ENCODE measurements at places on chromosomes 6 and 20.

GRCh38 chr6:136535017-136535765, 15.0 kb downstream of the MAP7 start:
- DNase-seq = no peak

DNA sequence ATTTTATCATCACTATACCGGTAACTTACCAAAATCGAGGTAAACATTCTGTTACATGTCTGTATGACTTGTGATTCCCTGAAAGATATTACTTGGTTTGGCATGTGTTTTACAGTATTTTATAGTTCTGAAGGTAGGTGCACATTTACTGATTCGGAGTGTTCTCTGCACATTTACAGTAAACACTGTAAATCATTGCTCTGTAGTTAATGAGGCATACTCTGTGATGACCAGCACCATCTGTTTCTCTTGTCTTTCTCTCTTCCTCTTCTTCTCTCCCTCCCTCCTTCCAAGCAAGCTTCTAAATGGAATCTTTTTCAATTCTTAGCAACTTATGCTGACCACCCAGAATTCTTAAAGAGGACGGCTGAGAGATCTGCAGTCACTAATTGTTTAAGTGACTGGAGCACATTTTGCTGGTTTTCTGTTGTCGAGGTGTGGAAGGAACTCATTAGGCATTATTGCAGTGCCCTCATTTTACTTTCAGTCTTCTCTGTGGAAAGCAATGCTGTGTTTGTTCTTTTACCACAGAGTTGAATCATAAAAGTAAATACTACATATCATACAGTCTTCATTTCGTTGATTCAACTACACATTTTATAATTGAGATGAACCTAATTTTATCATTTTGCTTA, 126.5 kb downstream of the UTRN start:
- DNase-seq = no peak

- no peak for DNase-seq
Measured at GRCh38 chr6:20921578-20921977, 387.3 kb downstream of the CDKAL1 start.

DNA sequence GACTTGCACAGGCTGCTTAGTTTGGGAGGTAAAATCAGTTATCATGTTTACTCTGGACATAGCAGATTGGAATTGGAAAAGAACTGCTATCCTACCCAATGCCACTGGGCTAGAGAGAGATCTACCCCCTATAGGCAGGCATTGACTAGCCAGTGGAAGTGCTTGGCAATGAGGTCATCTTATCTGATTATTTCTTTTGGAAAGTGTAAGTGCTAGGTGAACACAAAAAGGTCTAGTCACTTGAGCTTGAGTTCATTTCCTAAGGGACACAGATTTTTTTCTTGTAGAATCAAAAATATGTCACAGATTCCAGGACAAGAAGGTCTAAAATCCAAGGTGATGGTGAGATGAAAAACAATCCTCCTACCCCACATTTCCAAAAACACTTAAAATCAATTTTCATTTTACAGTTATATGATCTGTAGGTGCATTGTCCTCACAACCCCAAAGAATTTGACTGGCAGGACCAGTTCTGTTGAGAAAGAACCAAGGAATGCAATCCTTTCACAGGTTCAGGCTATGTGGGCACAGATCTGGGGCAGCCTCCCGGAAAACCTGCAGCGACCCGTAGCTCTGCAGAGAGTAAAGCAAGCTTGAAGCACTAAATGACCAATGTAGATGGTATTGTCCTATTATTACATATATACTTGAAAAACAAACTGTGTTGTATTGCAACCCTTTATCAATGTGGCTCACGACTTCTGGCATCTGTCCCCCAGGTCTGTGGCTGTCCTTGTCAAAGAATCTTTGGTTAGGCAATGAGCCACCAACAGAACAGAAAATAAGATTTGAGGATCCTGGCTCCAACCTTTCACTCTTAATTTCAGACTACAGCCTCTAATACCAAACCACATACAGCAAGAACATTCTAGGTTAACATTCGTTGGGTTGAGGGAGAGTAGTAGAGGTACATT, 67.3 kb upstream of the ADTRP start:
- no peak for DNase-seq

DNA sequence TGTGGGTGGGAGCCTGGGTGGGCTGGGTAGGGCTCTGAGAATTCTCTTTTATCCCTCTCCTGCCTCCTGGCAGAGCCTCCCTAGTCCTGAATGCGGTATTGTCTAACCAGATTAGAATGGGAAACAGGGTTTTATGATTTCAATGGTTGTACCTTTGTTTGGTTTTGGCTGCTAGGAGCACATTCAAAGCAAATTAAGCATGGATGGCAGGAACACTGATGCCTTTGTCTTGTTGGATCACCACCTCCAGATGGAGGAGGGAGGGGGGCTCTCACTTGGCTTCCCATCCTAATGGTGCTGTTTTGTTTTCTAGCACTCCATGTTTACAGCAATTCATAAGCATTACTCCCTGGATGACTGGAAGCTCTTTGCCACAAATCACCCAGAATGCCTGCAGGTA, 11.6 kb downstream of the GMPR start:
- no peak for DNase-seq

- DNase-seq = no peak
Measured at GRCh38 chr6:143955971-143956370, 52.1 kb downstream of the PLAGL1 start.

GRCh38 chr6:156809034-156809433, 31.9 kb downstream of the ARID1B start:
- DNase-seq = no peak

- DNase-seq = no peak
Measured at GRCh38 chr6:113647143-113647889, 209.8 kb upstream of the MARCKS start.

GRCh38 chr20:9966966-9967365, 67.8 kb upstream of the ANKEF1 start:
- no peak for DNase-seq

DNA sequence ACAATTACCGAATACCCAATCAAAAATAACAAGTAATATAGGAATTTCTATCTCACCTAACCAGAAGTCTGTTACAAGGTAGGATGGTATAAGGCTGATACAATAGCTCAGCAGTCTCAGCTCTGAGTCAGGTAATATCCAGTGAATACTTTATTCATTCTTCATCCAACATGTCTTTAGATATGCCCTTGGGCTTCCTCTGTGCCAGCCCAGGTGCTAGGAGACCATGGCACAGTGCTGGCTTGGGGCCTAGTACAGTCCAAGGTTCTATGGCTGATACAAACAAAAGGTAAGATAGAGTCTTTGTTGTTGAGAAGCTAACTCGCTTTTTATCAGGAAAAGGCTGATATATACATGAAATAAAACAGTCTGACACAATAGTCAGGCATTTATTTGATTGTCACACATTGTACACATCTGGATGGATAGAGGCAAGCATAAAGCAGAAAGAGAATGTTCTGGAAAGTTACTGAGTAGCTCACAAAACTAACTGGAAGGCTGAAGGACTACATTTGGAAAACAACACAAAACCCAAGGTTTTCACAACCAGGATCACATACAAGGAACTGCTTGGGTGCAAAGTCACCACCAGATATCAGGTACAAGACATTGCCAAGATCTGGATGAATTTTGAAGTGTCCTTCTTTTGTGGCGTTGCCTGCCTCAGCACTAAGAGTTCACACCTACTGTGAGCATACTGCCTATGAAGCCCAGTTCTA, 110.4 kb upstream of the SCAF8 start:
- no peak for DNase-seq

DNA sequence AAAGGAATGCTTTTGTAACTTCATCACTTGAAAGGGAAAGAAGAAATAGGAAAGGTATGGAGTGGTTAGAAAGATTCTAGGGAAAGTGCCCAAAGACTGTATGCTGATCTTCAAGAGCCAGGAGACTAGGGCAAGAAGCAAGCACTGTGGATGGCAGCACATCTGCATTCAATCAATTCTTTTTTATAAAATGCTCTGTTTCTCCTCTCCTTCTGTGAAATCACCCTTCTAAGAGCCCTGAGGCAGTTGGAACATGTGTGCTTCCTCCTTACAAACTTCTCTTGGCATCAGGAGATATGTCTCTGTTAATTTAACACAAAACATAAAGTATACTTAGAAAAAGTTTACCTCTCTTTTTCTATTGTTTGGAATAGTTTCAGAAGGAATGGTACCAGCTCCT, 1162.2 kb upstream of the GJE1 start:
- no peak for DNase-seq

GRCh38 chr6:142700032-142700431, 244.9 kb downstream of the HIVEP2 start:
- DNase-seq = no peak

DNA sequence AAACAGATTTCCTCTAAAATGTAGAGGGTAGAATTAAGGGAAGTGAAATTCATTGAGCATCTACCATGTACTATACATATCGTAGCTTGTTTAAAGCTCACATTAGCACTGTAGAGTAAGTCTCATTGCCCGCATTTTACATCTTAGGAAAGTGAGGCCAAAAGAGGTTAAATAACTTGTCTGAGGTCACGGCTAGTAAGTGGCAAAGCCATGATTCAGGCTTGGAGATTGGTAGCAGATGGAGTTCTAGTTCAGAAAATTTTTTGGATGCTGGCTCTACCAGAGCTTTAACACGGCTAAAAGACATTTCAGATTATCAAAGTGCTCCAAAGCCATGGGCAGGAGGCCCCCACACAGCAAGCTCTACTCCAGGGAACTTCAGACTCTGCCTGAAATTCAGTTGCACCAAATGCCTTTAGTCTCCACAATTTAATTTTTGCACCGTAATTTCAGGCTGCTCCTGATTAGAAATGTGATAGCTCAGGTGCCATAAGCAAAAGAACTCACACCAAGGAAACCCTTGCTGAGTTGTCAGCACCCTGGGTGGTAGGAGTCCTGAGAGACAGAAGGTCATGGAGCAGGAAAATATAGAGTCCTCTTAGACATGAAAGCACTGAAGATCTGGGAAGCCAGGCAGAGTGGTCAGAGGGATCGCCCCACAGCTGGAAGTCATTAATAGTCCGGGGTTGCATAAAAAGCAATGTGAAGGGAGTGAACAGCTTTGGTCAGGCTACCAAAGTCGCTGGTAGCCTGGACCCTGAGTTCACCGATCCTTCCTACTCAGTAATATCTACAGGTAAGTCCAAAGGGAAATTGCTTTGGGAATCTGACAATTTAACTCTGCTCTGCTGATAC, 55.2 kb upstream of the ASIP start:
- peak; percentile 25 for DNase-seq

DNA sequence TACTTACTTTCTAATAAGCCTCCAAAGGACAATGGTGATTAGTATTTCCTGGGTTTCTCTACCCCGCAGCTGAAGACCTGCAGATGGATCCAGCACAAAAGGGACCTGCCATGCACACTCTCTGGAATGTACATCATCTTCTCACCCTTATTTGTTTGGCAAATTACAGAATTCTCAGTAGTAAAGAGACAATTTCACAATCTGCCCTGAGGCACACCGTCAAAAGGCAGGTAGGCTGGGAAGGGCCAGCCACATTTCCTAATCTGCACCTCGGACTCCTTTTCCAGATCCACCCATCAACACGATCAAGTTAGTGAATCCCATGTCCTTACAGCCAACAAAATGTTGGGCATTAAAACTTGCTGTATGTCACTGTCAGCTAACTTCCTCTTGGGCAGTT, 4.9 kb downstream of the OVOL2 start:
- DNase-seq = no peak

DNA sequence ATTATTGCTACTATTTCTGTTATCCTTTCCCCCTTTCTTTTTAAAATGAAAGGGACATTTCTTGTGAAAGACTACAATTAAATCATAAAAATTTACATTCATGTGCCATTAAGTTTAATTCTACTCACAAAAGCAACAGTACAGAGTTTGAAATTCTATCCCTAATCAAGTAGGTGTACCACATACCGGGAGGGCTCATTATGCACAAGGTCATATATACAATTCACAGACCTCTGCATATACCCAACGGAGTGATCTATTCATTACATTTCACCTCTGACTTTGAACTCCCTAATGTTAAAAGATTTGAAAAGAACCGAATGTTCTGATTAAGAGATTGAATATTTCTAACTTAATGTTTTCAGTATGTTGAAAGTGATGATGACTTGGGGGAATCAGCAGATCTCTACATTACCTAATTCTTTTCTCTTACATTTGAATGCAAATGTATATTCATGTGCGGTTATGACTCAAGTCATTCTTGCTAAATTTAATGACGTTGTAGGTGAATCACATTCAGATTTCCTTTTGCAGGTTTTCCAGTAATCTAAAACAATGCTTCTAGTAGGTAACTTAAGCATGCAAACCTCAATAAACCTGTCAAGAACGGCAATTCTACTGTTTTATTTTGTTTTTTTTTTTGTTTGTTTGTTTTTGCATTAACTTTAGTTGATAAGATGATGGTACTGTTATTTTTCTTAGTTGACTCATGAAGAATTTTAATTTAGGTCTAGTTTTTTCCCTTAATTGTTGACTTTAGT, 7.3 kb downstream of the EYA4 start:
- no peak for DNase-seq

DNA sequence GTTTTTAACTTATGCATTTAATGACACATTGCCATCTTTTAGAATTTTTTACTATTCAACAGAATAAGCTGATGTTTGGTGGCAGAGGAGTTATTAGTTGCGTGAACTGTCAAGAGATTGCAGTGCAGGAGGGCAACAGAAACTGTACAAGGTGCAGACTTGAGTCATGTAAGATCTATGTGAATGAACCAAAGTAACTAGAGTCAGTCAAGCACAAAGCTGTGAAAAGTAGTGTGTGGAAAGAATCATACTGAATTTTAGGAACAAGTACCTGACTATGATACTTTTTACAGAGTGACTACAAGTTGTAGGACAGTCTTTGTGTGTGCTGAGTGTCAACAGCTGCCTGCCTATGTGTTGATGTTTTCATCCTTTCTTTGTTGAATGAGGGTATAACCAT, 2.7 kb upstream of the C6orf163 start:
- no peak for DNase-seq

- no peak for DNase-seq
Measured at GRCh38 chr20:23200413-23200812, 114.3 kb upstream of the CD93 start.

- DNase-seq = peak; percentile 77
Measured at GRCh38 chr6:156953479-156954146, 176.4 kb downstream of the ARID1B start.

DNA sequence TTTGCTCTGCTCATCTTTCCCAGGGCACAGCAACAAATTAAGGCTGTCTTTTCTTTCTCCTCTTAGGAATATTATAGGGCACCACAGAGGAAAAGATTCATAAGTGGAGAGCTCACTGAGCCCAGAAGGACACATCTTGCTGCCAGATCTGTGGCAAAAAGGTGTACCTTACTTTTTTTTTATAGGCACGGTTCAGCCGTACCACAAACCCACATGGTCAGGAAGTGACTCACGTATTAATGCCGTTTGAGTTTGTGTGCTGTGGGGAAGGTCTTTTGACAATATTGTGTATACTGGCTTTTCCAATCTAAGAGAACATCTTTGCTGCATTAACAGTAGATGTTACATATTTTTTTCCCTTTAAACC, 28.4 kb downstream of the PAQR8 start:
- no peak for DNase-seq

- DNase-seq = no peak
Measured at GRCh38 chr6:73504160-73504559, 16.7 kb downstream of the EEF1A1 start.

GRCh38 chr6:136547336-136547735, 2.9 kb downstream of the MAP7 start:
- DNase-seq = peak; percentile 22
